Fibroblast of mammary gland (primary cell): ENCODE measurements at places on chromosomes 3 and 15.

GRCh38 chr3:87901141-87901540 is 157.7 kb downstream of the CGGBP1 start:
- DNase-seq = no peak

GRCh38 chr15:56919609-56920366 is 1.3 kb downstream of the TCF12 start:
- peak; percentile 49 for DNase-seq

GRCh38 chr15:70087708-70088352 is 9.9 kb downstream of the TLE3 start:
- no peak for DNase-seq

DNA sequence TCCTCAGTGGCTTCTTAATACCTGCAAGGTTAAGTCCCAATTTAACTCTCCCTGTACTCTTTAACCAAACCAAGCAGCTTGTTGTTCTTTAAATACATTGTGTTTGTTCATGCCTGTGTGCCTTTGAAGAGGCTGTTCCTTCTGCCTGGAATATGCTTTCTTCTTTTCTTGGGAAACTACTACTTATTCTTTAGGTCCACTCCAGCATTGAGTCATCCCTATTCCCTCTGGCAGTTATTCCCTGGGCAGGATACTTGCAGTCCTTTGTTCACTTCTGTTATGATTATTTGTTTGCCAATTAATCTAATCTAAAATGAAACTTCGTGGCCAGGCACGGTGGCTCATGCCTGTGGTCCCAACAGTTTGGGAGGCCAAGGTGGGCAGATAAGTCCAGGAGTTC is 139.3 kb downstream of the ZNF609 start:
- peak; percentile 54 for DNase-seq

GRCh38 chr3:2354702-2355101 is 256.0 kb downstream of the CNTN4 start:
- peak; percentile 33 for DNase-seq

GRCh38 chr3:153163756-153164550 is 1.9 kb downstream of the RAP2B start:
- peak; percentile 19 for DNase-seq

GRCh38 chr3:12993517-12994356 is 79.5 kb downstream of the IQSEC1 start:
- no peak for DNase-seq

DNA sequence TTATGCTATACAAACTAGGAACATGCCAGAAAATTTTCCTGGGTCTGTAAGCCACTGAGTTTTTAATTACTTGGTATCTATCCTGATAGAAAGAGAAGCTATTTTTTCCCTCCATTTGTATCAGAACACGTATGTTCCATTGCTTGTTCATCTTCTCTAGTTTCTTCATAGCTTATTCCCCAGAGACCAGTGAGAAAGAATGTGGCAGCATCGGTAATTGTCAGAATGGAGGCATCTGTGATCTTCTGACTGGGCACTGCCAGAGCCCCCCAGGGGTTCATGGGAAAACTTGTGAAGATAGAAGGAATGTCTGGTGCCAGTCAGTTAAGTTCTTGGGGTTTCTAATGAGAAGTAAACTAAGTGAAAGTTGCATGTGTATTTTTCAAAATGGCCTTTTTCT is 720.2 kb upstream of the GOLIM4 start:
- DNase-seq = no peak

DNA sequence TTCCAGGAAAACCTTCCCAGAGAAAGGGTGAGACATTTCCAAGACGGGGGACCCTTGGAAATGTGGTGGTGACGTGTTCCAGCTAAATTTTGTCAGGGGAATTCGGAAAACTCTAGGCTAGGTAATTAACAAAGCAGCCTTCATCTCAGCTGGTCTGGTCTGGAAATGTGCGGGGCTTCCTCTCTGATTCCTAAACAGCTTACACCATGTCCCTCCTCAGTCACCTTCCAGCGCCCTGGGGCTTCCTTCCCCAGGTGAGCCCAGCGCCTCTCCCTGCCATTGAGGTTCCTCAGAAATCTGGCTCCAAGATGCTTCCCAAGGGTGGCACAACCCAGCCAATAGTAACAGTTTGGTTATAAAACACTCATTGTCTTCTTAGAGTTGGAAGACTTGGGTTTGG is 571 bp downstream of the ACAD9 start:
- no peak for DNase-seq

GRCh38 chr3:61420136-61420759 is 141.1 kb upstream of the PTPRG start:
- no peak for DNase-seq

DNA sequence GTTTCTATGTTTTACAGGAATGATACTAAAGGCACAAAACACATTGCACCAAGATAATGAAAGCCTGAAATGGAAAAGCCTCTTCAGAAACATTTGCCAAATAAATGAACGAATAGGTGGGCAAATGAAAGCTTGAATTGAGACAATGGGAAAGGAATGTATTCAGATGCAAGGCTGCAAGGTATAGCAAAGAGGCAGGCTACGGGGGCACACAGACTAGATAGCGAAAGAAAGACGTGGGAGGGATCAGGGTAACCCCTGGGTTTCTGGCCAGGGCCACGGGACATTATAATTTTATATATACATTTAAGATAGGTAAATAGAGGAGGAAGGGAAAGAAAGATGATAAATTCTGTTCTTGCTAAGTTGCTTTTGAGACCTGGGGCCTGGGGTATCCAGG is 95.9 kb upstream of the NLGN1 start:
- DNase-seq = no peak

GRCh38 chr3:14418296-14419250 is 16.2 kb downstream of the SLC6A6 start:
- no peak for DNase-seq

GRCh38 chr3:97810779-97811390 is 10.9 kb upstream of the CRYBG3 start:
- peak; percentile 45 for DNase-seq

GRCh38 chr3:8540456-8540855 is 38.8 kb downstream of the LMCD1 start:
- DNase-seq = no peak

DNA sequence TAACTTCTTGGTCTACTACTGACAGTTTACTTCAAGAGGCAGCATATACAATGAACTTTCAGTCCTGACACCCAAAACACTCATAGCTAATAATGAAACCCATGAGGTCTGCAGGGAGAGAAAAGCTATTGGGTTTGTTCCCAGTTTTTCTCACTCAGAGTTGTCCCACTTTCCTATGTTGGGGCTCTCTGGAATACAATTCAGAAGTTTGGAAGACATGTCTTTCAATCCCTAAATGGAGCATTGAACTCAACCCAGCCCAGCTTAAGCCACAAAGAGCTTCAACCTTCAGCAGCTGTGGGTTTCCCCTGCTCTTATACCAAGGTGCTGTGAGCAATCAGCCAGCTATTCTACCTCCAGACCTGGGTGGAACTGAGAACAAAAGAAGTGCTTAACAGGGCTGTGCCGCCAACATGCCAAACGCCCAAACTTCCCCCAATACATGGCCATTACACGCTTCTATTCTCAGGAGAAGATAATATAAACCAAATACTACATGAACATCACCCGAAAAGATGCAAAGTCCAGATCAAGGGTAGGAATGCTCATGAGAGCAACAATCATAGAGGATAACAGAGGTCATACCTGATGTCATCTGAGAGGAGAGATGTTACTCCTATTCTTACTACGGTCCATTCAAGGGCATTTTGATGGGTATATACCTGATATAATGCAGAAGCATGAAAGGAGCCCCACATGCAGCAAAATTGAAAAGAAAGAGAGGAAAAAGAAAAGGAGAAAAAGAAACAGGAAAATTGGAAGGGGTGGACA is 131.2 kb upstream of the TGFBR2 start:
- DNase-seq = no peak

DNA sequence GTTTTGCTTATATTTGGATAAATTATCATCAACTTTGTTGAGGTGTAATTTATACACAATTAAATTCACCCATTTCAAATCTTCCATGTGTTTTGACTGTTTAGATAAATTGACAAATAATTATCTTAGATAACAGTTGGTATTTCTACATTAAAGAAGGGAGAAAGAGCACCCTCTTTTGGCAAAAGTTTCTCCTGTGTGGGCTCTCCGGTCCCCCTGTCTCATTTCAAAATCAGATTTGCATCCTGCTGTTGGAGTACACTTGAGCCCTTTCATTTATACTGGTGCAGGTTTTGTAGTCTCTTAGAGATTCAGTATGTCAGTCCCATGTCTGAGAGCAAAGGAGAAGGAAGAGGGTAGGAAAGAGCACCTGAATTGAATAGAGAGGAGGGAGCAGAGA is 49.4 kb downstream of the NKIRAS1 start:
- DNase-seq = no peak

DNA sequence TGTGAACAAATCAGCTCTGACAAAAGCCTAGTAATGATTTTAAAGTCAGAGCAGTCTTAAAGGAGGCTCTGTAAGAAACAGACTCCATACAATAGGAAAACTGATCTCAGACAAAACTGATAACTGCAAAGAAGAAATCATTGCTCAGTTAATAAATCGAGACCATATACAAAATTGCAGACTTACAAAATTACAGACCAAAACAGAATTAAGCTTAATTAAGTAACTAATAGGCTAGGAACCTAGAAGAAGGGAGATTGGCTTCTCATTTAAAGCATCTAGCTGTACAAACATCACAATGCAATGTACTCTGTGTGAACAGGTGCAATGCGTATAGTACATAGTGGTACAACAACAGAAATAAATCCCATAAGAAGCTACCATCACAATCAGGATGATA is 46.3 kb downstream of the ZBTB20 start:
- no peak for DNase-seq

- DNase-seq = no peak
Observed at GRCh38 chr3:134636406-134636805, 14.4 kb downstream of the KY start.

DNA sequence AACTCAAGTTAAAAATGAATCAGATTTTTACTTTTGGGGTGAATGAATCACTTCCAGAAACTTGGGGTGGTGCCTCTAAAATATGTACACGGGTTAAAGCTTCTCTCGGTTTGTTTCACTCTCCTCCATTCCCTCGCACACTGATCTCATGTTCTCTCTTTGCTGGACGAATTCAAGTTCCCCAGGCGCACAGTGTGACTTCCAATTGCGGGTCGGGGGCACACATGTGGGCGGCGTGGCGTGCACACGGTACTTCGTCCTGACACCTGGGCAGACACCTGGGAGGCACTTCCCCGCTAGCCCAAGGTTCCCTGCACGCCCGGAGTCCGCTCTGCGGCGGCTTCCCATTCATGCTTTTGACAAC is 692 bp downstream of the SCAANT1 start:
- peak; percentile 18 for DNase-seq

DNA sequence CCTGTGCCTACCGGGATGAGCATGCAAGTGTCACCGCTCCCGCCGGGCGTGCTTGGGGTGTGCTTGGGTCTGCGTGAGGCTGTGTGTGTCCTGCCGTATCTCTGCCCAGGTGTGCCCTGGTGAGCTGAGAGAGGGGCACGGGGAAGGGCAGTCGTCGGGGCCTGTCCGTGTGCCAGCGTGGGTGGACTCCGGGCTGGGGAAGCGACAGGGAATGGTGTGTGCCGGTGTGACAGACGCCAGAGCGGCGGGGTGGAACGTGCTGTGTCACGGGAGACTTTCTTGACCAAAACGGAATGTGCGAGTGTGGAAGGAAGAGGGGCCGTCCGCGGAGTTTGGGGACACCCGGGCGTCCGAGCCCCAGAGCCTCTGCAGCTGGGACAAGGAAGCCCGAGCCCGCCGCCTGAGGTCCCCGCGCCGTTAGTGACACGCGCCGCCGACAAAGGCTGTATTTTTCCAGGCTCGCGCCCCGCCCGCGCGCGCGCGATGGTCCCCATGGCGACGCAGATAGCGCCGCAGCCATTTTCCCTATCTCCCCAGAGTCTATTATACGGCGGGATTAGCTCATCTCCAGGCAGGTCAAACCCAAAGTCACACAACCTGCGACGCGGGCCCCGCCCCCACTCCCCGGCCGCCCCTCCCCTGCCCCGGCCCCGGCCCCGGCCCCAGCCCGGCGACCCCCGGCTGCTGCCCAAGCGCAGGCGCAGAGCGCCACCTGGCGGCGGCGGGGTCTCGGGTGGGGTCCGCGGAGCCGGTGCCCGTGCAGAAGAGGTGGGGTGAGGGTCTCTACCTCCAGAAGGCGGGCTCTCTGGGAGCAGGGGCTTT is 4.5 kb upstream of the GATA2 start:
- no peak for DNase-seq
